Hematopoietic multipotent progenitor cell (in vitro differentiated cells): ENCODE measurements at places on chromosomes 16 and 17.

- DNase-seq = no peak
Measured at GRCh38 chr17:49746791-49747490, 17.0 kb downstream of the FAM117A start.

DNA sequence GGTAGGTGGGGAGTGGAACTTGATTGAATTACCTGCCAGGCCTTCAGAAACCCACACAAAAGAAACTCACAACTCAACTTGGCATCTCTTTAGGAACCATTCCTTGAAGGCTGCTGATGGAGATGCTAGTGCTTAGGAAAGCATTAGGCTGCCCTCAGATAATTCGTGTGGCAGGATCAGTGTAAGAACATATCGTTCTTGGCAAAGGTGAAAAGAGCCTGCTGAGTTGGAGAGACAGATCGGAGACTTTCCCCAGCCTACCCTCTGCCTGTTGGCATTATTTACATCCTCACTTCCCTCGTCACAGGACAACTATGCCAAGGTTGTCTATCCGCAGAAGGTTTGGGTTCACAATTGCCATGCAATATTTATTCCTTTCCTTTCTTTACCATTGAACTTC lies 120.0 kb upstream of the HS3ST3A1 start:
- DNase-seq = no peak

- no peak for DNase-seq
Measured at GRCh38 chr17:29972277-29972676, 30.8 kb downstream of the EFCAB5 start.

GRCh38 chr16:12311309-12311708 lies 334.8 kb downstream of the SNX29 start:
- no peak for DNase-seq

DNA sequence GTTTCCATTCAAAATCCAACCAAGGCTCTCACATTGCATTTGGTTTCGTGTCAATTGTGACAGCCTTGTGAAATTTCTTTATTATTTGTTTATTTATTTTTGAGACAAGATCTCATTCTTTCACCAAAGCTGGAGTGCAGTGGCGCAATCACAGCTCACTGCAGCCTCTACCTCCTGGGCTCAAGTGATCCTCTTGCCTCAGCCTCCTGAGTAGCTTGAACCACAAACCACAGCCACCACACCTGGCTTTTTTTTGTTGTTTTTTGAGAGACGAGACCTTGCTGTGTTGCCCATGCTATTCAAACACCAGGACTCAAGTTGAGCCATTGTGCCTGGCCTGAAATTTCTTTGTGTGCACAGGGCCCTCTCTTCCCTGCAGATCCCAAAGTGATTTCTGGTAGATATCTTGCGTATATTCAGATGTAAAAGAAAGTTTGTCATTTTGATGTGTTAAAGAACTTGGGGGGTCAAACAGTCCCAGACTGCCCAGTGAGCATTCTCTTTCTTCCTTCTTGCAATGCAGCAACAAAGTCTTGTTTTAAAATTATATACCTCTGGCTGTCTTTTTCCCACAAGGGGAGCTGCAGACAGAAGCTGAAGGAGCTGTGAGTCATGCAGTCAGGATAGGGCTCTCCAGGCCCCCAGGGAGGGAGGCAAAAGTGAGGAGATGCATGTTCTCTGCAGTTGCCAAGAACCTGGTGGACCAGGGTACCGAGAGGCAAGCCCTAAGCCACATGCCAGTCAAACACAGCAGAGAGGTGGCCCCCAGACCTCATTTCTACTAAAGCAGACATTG lies 15.5 kb upstream of the USP22 start:
- DNase-seq = no peak
